Suprapubic skin (tissue), 4 donors: ENCODE measurements at places on chromosomes 5 and 9.

DNA sequence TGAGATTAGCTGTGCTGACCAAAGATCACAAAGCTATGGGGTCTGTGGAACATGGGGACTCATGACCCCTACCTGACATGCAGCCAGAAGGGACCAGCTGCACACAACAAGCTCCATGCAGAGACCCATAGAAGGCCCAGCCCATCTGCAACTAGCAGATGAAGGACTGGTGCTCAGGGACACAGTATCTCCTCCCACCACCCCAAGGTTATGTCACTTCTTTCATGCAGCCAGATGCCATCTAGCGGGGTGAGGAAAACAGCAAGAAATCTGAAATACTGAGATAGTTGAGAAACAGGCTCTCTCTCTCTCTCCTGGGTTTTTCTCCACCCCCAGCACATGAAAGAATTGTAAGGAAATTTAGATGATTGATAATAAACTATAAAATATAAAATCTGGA lies 161.3 kb upstream of the DAPK1 start:
- DNase-seq, result no peak

DNA sequence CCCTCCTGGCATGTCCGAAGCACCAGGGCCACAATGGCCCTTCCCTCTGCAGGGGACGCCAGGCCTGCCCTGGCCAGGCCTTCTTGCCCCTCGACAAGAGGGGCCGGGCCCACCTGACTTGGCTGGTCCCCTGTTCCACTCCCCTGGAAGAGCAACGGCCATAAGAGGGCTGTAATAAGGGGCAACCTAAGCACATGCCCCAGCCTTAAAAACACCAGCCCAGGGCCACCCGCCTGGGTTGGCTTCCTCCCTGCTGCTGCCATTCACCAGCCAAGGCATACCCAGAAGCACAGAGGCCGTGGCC lies 8.5 kb downstream of the GFPT2 start:
- DNase-seq, result no peak

- DNase-seq, result no peak
These were observed 39.2 kb downstream of the NADK2 start for GRCh38 chr5:36202521-36202961.

- no peak for DNase-seq
These were observed 936.1 kb upstream of the WWC1 start for GRCh38 chr5:167355346-167355745.

DNA sequence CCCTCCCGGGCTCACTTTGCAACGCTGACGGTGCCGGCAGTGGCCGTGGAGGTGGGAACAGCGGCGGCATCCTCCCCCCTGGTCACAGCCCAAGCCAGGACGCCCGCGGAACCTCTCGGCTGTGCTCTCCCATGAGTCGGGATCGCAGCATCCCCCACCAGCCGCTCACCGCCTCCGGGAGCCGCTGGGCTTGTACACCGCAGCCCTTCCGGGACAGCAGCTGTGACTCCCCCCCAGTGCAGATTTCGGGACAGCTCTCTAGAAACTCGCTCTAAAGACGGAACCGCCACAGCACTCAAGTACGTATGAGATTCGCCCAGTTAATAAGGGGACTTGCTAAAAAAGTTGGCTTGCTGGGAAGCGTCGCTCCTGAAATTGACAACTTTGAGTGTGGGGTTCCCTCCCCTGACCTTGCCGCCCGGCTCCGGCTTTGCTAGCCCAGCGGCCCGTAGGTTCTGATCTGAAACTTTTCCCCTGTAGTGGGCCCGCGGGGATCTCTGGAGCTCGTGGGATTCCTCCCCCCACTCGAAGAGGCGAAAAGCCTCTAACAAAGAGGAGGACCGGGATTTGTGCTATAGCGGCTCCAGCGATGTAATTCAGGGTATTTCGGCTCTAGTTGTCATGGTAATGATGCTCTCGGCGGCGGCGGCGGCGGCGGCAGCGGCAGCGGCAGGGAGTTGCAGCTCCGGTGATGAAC lies 572 bp downstream of the NR4A3 start:
- DNase-seq, result peak; percentile 72

DNA sequence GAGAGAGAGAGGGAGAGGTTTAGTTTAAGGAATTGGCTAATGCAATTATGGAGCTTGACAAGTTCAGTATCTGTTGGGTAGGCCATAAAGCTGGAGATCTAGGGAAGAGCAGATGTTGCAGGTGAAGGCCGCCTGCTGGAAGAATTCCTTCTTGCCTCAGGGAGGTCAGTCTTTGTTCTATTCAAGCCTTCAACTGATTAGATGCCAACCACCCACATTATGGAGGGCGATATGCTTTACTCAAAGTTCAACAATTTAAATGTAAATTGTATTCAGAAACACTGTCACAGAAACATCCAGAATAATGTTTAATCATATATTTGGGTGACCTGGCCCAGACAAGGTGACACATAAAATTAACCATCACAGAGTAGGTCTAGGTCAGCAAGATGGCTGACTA lies 51.7 kb upstream of the SSBP2 start:
- DNase-seq, result no peak

DNA sequence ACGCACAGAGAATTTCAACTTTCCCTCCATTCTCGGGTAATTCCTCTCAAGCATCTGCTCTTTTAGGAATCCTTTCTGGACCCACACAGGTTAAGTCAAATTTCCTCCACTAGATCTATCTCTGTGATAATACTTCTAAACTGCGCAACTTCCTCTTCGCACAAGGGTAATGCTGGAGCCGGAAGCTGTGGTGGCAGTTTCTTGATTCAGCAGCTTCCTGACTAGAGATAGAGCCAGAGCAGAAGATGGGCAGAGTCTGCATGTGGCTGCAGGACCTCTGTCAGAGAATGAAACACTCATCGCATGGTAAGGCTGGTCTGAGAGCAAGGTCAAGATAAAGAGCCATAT lies 11.1 kb upstream of the CDC42SE2 start:
- no peak for DNase-seq

DNA sequence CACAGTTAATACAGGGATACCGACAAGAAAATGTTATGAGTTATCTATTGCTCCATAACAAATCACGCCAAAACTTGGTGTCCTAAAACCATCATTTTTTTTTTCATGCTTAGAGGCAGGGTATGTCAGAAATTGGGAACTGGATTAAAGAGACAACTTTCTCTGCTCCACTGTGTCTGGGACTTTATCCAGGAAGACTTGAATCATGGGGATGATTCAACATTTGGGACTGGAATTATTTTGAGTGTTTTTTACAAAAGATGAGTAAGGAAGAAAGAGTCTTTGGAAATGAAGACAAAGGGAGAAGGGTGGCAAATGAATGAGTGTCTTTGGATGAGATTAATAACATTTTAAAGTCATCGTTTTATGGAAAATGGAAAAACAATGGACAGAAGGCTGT lies 1883.7 kb upstream of the C9orf72 start:
- no peak for DNase-seq

- no peak for DNase-seq
These were observed 282.5 kb downstream of the GADD45G start for GRCh38 chr9:89887286-89887685.

DNA sequence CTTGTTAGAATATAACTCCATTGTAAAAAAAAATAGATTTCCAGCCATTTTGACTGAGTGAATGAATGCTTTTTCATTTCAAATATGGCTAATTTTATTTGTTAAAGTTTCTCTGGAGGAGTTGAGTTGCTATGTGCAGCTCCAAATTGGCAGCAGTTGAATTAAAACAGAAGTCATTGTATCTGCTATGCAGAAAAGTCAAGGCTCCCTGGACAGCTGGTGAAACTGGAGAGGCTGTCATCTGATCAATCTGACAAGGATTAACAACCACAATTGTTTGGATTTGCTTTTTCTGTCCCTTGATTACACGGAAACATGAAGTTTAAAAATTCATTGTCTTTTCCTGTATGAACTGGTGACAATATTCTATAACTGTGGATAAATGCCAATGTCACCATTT lies 713.9 kb downstream of the EFNA5 start:
- no peak for DNase-seq

DNA sequence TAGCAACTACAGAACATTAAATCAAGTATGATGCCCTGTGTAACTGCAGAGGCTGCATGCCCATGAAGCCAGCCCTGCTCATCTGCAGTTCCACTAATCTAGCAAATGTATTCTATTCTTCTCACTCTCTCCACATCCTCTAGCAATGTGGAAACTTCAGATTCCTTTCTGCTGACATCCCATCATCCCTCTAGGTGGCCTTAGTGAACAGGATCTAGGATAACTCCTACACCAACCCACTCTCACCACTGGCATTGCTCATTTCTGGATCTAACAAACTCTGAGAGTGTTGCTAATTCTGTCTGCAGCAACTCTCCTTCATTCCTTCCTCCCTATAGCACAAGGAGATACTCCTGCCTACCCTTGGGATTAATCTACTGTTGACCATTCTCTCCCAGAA lies 80.8 kb downstream of the FAM81B start:
- DNase-seq, result no peak

DNA sequence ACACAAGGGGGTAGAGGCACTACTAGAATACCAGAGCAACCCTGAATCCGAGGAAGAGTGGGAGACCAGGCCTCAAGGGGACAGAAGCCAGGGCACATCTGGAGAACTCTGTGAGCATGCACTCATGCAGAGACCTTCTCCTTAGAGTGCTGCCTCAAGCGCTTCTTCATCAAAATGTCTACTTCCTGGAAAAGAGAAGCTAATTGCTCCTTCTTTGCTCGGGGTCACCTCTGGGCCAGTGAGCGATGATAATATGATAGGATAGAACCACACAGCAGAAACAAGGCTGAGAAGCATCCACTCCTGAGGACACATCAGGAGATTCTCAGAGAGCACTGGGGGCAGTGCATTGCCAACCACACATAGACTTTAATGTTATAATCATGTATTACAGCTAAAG lies 23.7 kb upstream of the LMNB1 start:
- no peak for DNase-seq

- DNase-seq, result no peak
These were observed 7.5 kb upstream of the UBE2R2 start for GRCh38 chr9:33809506-33809905.

GRCh38 chr5:148864113-148864841 lies 37.9 kb downstream of the ADRB2 start:
- DNase-seq, result no peak

DNA sequence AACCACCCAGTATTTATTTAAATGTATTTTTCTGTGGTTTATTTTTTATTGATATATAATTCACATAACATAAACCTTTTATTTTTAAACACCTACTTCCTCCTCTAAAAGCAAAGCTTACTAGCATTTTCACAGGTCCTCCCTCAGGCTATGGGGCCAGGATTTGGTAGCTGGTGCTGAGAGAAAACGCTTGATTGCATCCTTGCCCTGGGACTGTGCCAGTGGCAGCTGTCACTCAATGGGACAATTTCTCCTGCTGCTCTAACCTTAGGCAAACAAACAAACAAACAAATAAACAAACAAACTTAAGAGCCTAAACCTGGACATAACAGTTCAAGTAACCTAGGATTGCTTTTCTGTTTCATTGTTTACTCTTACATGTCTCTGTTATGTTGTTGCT lies 102.7 kb downstream of the FOCAD start:
- no peak for DNase-seq

DNA sequence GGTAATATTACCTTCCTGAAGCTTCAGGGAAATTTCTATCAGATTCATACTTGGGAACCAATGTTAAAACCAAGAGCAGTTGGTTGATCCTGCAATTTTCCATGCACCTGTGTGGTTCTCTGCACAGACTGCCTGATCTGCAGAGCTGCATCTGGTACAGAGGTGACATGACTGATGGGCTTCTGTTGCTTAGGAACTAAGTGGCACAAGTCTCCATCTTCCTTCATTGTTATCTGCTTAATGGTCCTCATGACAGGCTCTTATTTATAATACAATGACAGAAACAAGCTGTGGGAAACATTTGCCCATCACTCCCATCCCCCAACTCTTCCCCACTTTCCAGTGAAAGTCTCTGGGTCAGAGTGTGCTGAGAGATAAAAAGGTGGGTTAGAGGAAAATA lies 799.1 kb downstream of the TAF11L14 start:
- no peak for DNase-seq

DNA sequence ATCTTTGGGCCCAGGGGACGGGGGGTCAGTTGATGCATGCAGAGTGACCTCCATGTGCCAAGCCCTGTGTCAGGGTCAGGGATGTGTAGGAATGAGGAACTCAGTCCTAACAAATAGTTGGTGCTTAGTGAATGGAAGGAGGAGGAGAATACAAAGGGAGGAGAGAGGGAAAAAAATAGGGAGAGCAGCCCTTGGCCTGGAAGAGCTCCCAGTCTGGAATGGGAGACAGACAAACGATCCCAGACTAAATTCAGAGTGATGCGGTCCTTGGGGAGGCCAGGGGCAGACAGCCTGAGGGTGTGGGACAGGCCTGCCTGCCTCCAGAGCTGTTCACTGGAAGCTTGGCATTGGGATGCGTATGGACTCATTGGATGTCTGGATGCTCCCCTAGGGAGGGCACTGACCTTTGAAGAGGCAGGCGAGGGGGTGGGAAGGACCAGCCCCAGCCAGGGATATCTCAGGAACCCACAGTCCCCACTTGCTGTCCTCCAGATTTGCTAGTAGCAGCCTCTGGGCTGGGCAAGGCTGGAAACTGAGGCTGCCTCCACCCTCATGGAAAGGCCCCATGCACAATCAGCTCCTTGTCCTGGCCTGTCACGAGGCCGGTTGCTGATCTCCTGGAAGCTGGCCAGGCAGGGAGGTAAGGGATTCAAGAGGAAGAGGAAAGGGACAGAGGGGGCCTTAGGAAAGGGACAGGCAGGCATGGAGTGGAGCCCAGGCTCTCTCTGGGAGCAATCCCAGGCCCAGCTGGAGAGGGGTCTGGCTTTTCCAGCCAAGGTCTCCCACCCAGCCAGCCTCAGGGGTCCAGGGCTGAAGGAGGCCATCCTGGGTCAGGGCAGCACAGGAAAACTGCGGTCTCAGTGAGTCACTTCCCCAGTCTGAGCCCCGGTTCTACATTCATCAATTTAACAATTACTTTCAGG lies 69.0 kb upstream of the GGTA1 start:
- no peak for DNase-seq

GRCh38 chr9:35552837-35553236 lies 52.2 kb upstream of the TESK1 start:
- DNase-seq, result no peak

- peak; percentile 66 for DNase-seq
These were observed 920 bp downstream of the LPCAT1 start for GRCh38 chr5:1522601-1523479.

- DNase-seq, result no peak
These were observed 1.7 kb downstream of the SNCB start for GRCh38 chr5:176628406-176629228.

GRCh38 chr5:18959535-18959934 lies 1028.5 kb downstream of the CDH18 start:
- DNase-seq, result no peak

- DNase-seq, result no peak
These were observed 358.9 kb downstream of the DEPDC1B start for GRCh38 chr5:60340965-60341471.

DNA sequence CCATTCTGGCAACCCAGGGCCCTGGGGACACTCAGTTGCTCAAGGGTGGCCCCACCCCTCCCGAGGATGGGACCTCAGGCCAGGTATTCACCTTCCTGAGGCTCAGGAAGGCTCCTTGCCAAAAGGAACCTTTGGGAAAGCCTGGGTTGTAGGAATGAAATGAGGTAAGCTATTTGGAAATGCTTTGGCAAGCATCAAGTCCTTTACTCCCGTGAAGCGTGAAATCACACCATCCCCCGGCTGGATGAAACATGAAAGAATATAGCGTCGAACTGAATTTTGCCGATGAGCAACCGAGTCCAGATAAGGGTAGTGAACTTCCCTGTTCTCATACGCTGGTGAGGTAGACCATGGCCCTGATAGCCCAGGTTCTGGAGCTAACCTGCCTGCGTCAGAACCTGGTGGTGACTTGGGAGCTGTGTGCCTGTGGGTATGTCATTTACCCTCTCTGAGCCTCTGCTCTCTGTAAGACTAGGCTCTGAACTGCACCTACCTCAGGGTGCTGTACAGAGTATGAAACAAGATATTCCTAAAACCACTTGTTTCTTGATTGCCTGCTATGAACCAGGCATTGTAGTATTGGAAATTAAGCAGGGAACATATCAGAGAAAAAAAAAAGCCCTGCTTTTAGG lies 105.3 kb upstream of the BOD1 start:
- no peak for DNase-seq
